ENCODE measurements at places on chromosomes 6 and 20. TPM values are rescaled to one million over a fixed set of nuclear protein-coding genes. Genes with fewer than 3 reads are reported as not detected.

APOM gene
- 2.5 TPM for total RNA-seq

SLC26A8 gene
- 0.26 TPM for total RNA-seq

DNA sequence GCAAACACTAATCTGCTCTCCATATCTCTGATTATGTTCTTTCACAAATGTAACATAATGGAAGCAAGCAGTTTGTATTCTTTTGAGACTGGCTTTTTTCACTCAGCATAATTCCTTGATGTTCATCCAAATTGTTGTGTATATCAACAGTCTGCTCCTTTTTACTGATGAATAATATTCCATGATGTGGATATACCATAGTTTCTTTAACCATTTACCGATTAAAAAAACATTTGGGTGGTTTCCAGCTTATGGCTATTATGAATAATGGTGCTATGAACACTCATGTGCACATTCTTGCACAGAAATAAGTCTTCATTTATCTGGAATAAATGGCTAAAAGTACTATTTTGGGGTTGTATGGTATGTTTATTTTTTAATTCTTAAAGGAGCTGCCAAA lies 708.9 kb downstream of the RFPL4B start:
- DNase-seq, result no peak

DNA sequence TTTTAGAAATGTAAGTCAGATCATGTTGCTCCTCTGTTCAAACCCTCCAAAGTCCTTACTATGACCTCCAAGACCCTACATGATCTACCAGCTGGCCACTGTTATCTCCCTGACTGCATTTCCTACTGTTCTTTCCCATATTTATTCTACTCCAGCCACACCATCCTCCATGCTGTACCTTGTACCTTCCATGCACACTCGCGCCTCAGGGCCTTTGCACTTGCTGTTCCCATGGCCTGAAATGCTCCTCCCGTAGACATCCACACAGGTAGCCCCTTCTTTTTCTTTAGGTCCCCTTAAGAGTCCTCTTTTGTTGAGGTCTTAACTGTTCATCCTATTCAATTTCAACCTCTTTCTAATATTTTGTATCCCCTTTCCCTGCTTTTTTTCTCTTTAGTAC lies 47.0 kb downstream of the HEBP2 start:
- no peak for DNase-seq

DNA sequence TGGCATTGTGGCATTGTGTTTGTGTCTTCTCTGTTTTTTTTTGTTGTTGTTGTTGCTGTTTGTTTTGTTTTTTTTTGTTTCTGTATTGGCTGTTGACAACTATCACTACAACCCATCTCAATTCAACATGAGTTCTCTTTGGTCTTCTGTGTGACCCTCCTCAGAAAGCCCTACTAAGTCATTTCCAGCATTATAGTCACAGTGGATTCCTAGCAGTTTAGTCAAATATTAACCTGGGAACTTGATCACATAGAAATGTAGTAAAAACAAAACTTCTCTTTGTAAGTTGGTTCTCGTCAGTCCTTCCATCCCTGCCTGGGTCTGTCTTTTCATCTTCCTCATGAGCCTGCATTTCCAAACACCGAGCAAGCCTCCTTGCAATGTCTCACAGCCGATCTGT lies 16.8 kb downstream of the SLC17A2 start:
- no peak for DNase-seq

DNA sequence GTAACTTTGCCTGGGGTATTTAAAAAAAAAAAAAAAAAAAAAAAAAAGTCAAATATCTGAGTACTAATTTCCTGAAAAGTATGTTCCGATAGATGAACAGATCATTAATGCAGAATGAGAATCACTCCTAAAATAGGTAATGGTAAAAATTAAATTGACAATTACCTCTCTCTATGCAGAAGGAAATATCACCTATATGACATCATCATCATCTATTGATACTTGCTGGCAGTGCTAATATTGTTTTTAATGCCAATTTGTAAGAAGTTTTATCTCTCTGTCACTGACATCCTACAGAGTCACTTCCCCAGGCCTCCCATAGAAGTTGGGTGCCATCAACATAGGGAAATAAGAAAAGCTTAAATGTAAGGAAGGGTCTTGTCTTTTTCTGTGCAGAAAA lies 29.9 kb downstream of the ADNP start:
- no peak for DNase-seq

DNA sequence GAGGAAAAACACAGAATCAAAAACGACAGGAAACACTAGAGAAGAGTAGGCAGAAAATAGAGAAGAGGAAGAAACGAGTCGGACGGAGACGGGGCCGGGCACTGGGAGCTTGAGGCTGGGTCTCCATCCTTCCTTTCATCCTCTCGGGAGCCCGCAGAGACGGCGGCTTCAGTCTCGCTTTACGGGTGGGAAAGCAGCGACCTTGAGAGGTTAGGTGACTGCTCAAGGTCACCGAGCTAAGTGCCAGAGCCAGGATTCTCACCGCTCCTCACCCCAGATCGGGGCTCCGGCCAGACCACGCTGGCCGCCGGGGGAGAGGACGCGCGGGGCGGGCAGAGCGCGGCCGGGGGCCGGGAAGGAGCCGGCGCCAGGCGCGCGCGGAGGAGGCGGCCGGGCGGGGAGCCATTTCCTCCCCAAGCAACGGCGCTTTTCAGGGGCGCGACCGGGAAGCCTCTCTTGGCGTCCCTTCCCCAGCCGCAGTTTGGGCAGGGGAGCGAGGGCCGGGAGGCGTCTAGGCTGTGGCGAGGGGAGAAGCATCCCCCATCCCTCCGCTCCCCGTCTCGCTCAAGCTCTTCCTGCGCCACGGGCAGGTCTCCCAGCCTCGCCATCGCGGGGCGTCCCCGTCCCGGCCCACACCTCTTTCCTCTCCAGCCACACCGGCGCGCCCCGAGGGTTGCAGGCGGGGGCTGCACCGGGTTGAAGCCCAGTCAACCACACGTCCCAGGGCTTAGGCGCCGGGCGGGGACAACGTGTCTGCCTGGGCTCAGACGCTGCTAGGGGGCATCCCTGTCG lies 24.1 kb upstream of the MAP3K7 start:
- DNase-seq, result no peak

All from HT1080 (cell line).